Lower leg skin (tissue), 4 donors: ENCODE measurements at places on chromosomes 3 and 15.

- DNase-seq: no peak
These were observed 17.0 kb downstream of the PEAK1 start for GRCh38 chr15:77402740-77403379.

DNA sequence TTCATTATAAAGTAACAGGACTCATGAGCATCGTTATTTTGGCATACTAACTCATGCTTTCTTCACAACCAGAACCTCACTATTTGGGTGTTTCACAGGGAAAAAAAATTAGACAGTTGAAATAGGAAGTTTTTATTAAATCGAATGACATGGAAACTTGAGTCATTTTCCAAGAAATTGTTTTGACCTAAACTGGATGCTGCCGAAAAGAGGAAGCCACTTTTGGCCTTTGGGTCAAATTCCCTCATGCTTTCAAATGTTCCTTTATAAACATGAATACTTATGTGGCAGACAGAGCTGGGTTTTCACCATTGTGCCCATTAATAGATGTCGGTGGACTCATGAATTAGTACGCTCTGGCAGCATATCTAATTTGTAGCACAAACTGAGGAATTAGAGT, 224.9 kb downstream of the MCTP2 start:
- no peak for DNase-seq

GRCh38 chr3:98512576-98512975, 10.1 kb downstream of the CLDND1 start:
- no peak for DNase-seq

DNA sequence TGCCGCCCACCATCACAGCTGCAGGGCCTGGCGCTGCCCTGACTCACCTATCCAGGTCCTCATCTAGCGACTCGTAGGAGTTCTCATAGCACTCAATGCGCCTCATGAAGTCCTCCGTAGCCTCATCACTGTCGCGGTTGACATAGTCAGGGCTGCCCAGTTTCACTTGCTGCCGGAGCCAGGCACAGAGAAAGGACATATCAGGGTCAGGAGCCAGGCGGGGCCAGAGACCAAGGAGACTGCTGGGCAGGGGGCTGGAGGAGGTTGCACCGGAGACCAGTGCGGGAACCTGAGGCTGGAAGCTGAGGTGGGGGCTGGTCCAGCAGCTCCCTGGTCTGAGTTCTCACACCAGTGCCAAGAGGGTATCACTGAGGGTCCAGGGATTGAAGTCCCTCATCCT, 18.2 kb downstream of the PFKFB4 start:
- DNase-seq: no peak

GRCh38 chr3:35723480-35724097, 84.3 kb downstream of the ARPP21 start:
- DNase-seq: no peak

GRCh38 chr3:85068911-85069310, 110.1 kb downstream of the CADM2 start:
- DNase-seq: no peak

GRCh38 chr3:30664459-30664858, 58.1 kb downstream of the TGFBR2 start:
- no peak for DNase-seq

DNA sequence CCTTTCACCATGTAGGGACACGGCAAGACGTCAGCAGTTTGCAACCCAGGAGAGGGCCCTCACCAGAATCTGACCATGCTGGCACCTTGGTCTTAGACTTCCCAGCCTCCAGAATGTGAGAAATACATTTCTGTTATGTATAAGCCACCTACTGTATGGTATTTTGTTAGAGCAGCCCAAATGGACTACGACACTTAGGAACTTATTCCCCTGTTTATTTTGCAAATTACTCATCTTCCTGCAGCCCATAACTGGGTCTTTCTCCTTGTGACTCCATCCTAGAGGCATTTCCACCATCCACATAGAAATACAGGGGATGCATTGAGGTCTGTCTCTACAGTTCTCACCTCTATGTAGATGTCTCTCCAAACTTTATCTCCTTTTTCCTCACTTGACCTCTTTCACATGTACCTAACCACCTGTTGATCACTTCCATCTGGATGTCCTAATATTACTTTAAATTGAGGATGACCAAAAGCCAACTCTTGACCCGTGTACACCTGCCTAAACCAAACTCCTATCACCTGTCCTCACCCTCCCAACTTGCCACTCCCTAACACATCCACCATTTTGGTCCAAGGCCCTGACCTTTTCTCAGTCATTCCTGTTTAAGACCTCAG, 406.0 kb upstream of the WNT5A start:
- no peak for DNase-seq

DNA sequence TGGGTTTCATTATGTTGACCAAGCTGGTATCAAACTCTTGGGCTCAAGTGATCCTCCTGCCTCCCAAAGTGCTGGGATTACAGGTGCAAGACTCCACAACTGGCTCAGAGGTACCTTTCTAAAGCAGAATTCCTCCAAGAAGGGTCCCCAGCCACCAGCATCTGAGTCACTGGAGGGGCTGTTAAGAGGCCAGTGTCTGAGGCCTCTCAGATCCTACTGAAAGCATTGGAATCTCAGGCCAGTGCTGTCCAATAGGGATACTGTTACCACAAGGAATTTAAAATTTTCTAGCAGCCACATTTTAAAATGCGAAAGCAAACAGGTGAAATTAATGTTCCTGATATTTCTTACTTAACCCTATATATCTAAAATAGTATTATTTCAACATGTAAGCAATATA, 1.3 kb downstream of the CAV3 start:
- DNase-seq: no peak

- peak; percentile 83 for DNase-seq
These were observed 9.9 kb downstream of the AP3B2 start for GRCh38 chr15:82699726-82700125.

DNA sequence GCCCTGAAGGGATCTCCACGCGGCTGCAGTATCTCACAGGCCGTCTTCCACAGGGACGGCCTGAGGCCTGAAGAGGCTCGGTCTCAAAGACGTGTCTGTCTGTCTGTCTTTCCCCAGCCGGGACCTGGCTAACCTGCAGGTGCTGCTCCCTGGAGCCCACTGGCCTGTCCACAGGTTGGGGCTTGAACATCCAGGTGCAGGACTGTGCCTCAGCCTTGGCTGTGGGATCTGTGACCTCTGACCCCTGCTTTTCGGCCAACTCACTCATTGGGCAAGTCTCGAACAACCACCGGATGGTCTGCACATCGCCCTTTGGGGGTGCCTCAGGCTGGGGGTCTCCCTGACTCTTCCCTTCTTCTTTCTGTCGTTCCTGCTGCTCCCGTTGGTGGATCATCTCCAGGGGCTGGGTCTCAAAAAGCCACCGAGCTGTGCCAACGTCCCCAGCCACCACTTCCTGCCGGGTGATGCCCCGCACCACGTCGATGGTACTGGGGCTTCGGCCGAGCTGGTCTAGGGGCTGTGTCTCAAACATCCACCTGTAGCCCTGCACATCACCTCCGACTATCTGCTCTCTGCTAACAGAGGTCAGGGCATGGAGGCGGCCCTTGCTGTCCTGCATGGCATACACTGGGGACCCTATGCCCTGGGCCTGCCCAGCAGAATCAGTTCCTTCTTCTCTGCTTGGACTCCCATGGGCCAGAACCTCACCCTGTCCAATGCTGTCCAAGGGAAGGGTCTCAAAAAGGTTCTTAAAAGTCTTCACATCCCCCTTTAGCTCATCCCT, 4.8 kb downstream of the XIRP1 start:
- no peak for DNase-seq
